ENCODE measurements at places on chromosomes 11 and 22. TPM values are rescaled to one million over a fixed set of nuclear protein-coding genes. Genes with fewer than 3 reads are reported as not detected.

DNA sequence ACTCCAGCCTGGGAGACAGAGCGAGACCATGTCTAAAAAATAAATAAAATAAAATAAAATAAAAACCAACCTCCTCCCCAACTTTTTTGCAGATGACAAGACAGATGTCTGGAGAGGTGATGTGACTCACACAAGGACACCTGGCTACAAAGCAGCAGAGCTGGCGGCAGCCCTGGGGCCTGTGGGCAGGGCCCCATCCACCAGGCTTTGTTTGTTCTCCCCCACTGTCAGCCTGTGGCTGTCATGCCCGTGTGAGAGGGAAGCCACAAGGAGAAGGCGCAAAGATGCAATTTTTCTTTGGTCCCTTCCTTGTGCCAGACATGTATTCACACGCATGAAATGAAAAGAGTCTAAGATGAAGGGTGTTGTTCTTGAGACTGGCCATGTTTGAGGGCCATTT, 16.6 kb downstream of the CD59 start:
- no peak for DNase-seq

- DNase-seq: no peak
Measured at GRCh38 chr11:126165311-126165720, 46.1 kb downstream of the RPUSD4 start.

GRCh38 chr22:38696606-38697424, 3.9 kb downstream of the JOSD1 start:
- no peak for DNase-seq

GRCh38 chr11:48103621-48104567, 112.7 kb upstream of the OR4B1 start:
- no peak for DNase-seq

GRCh38 chr11:76567261-76567660, 103.3 kb downstream of the LRRC32 start:
- no peak for DNase-seq

DNA sequence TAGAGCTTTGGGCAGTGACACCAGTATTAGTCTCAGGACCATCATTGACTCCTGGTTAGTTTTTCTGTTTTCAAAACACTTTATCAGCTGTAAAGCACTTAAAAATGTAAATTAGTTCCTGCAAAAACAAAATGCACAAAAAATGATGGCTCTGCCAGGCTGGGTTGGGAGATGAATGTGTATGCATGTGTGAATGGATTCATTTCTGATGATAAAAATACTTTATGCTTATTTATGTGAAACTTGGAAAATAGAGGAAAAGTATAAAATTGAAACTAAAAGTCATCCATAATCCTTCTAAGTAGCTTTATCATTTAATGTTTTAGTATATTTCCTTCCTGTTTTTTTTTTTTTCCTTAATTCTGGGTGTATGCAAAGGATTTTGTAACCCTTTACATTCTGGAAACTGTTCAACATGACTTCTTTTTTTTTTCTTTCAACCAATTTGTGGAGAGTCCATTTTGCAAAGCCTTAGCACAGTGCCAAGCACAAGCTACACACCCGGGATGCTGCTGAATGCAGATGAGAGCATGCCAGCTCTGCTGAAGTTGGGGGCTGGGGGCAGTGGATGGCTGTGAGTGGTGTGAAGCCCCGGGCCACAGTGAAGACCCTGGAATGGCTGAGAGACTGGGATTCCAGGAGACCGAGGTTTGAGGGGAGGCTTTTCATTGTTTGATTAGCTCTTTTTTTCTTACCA, 37.6 kb downstream of the PTPRJ start:
- DNase-seq: peak; percentile 20

GRCh38 chr11:76997512-76997911, 36.7 kb upstream of the B3GNT6 start:
- DNase-seq: no peak

DNA sequence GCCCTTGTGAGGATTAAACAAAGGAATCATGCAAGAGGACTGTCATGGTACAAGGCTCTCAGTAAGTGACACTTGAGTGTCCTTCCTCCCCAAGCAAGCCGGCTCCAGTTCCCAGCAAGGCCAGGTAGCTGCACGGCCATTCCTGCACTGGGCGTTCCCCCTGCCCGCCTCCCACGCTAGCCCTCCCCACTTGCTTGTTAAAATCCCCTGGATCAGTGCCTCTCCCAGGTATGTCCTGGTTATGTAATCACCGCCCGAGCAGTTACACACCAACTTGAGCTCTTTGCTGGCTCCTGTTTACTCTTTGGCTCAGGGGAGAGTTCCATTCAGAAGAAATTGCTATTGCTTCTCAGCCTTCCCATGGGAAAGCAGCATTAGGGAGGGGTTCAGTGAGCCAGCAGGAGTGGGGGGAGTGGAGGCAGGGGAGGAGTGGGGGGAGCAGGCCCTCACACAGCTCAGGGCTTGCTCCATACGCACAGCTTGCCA, 19.4 kb upstream of the MYEOV start:
- DNase-seq: no peak

- no peak for DNase-seq
Measured at GRCh38 chr11:18802381-18803257, 11.0 kb upstream of the PTPN5 start.

DNA sequence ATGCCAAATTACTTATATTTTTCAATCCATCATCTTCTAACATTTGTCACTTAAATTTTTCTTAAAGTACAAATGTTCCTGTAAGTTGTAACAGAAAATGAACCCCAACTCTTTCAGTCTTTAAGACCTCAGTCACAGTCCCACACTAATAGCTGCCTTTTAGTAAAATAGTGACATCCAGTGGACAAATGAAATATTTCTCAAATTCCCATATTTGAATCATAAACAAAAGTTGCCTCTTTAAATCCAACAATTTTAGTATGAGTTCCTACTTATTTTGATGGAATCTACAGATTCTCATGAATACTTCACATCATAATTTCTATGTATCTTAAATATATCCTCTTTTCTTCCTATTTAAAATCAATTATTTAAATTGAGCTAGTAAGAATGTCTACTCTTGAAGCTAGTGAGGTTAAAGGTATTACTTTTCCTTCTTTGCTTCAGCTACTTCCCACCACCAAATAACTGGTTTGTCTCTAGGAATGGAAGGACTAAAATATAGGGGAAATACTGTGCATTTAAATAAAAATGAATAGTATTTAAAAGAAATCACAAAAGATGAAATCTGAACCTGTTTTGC, 9.2 kb downstream of the LIN7C start:
- no peak for DNase-seq

DNA sequence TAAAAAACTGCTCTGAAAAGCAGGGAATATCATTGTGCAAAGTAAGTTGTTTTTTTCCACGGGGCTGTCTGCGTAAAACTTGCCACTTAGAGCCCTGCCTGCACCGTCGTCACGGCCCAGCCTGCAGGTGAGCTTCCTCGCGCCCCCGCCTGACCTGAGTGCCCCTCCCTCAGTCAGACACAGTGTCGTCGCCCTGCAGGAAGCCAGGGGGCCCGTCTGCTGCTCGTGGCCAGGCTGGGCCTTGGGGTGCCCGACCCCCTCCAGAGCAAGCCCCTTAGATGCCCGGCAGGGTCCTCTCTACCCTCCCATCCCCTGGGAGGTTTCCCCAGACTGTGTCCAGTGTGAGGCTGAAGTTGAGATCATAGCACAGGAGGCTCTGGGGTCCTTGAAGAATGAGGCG, 31.6 kb downstream of the SBF1 start:
- no peak for DNase-seq

- no peak for DNase-seq
Measured at GRCh38 chr22:27978317-27978716, 59.3 kb upstream of the PITPNB start.

GRCh38 chr11:57644748-57645688, 4.7 kb downstream of the YPEL4 start:
- DNase-seq: peak; percentile 91

Gene ARHGAP42
- 14.9 TPM for total RNA-seq

Gene TSSC4
- 49.6 TPM for total RNA-seq

Gene SYT9
- 0.10 TPM for total RNA-seq

Gene PHETA2
- 15.2 TPM for total RNA-seq

Gene PANX1
- 45.3 TPM for total RNA-seq
